ENCODE measurements at places on chromosomes 12 and 14.

DNA sequence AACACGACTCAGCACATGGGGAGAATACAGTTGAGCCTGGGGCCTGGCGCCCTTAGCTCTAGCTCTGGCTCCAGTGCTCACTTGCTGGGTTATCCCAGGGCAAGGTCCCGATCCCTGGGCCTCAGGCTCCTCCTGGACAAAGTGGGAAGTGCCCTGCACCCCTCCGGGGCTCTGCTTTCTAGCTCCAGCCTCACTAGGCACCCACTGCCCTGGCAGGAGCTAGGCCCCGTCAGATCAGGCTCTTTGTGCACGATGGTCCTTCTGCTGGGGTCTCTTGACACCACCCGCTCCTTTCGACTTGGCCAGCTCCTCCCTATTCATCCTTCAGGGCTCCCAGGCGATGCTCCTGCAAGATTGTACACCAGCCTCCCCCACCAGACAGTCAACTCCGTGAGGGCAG is 23.4 kb downstream of the NCKAP5L start:
- no peak for DNase-seq

GRCh38 chr14:81208489-81208888 is 12.3 kb downstream of the GTF2A1 start:
- no peak for DNase-seq

DNA sequence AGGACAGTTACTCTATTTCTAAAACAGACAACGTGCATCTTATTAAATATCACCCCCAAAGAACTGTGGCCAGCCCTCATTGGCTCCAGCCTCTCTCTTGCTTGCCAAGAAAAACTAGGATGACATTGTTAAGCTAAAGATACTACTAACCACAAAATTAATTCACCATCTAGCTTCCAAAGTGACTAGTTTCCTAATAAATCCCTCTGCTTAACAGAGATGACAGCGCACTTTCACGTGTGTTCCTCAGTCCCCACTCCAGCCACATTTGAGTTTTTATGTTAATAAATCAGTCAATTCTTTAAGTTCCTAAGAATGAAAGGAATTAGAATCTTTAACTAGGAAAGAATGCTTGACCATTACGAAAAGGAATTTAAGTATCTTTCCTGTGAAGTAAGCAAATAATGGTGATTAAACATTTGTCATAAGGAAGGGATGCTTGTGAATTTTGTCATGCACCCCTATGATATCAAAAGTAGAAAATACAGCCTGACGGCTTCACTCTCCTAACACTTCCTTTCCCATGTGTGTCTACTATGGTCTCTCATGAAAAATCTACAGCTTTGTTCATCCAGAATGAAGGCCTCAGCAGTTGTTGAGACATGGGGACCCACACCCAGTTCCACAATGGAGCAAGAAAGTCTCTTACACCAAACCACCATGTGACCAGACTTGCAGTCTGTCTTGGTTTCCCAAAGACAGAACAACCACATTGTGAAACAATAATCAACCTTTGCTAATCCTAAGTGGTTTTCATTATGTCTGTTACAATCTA is 8.1 kb downstream of the CORO1C start:
- DNase-seq: peak; percentile 39

- DNase-seq: no peak
Observed at GRCh38 chr14:49982501-49982951, 89.6 kb downstream of the ARF6 start.

DNA sequence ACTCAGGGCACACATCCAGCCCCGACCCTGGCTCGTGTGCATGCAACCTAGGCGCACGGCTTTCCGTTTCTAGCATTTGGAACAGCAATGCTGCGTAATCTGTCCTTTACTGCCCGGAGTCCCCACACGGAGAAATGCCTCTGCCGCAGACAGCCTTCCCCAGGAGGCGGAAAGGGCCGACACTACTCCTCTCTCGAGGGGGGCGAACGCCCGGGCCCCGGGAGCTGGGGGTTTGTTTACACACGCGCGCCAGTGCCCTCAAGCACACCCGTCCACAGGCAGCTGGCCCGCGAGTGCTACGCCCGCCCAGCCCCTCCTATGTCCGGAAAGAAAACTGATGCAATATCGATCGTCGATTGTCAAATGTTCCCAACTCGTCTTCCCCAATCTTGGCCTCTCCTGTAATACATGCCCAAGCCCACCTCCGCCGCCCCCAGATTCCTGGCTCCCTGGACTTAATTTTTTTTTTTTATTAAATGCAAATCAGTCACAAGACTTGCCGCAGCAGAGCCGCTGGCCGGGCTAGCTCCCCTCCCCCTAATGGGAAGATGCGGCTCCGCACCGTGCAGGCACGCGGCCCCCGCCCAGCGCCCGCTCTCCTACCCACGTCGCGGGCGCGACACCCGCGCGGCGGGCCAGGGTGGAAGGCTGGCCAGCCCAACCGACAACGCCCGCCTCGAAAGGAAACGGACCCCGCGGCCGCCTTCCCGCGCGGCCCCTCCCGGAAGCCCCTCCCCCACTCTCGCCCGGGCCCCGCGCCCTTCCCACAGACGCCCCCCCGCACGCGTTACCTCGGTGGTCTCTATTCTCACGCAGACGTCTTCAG is 642 bp downstream of the SLC38A2 start:
- DNase-seq: no peak

DNA sequence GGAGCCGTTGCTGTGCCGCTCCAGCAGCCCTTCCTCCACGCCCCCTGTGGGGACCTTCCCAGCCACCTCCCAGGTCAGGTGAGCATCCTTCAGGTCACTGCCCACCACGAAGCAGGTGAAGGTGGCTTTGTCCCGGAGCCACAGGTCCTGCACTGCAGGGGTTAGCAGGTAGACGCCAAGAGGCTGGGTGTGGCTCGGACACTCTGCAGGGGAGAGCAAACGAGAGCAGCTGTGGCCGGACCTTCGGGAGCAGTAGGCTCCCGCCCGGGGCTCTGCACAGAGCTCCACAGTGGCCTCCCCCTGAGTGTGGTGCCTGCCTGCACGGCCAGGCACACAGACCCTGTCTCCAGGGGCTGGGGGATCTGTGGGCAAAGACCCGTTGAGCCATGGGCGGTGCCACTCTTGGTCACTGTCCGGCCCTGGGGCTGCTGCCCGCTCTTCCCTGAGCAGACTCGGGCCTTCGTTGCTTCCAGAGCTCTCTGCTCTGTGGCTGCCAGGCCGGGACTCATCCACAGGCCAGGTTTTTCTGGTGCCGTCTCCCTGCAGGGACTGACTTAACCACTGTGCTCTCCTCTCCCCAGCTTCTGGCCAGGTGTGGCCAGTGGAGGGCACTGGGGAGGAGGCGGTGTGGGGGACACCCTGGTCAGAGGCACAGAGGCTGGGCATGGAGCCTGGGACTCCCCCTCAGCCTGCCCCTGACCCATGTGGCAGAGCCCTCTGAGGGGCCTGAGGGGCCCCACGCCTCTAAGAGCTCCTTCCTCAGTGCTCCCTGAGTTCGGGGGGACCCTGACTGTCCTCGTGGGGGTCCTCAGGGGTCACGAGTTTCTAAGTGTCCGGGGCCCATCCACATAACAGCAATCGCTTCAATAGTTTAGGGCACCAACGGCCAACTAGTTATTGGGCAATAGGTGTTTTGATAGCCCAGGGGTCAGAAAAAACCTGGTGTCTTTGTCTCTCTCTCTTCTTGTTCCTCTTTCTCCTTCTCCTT is 314.9 kb downstream of the TMEM121 start:
- no peak for DNase-seq

DNA sequence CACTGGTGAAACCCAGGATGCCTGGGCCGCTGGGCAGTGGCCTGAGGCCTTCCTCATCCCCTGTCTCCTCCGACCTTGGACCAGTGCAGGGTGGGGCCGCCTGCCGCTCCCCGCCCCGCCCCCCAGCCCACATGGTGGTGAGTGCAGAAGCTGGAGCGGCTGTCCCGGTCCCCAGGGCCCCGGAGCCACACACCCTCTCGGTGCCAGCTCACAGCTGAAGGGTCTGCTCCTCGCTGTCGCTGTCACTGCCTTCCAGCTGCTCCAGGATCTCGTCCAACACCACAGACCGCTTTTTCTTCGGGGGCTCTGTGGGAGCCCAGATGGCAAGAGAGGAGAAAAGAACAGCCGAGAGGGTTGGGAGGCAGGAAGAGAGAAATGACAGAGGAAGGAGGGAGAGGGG is 143.1 kb downstream of the RBM19 start:
- DNase-seq: no peak

DNA sequence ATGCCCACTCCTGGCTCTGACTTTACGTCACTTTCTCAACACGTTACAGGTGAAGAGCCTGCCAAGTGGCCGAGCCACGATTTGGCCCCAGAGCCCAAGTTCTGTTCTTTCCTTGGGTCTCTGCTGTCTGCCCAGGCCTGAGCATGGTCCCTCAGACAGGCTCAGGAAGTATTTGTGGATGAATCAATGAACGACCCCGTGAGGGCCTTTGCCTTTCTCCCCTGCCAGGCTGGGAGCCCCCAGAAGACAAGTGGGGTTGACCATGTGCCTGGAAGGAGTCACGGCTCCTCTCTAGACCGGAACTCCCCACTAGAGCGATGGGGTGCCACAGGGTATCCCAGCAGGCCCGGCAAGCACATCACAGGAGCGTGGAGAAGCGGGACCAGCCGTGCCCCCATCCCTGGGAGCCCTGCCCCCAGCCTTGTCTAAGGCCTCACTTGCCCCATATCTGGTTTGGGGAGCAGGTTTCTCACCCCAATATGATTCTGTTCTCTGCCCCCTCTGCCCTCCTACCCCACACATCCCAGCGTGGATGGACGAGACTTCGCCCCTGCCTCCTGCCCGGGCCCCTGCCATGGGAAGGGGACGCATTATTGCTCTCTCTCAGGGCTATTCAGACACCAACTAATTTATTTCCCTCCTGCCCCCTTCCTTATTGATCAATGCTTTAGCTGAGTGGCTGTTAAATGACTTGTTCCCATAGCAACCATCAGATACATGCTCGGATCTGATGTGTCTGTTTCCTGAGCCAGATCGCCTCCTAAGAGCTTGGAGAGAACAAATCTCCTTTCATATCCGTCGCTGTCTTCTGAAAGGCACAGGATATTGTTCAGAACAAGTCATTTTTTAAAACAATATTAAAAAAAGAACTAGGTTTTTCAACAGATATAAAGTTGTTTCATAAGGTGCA is 69.0 kb downstream of the DIO3 start:
- DNase-seq: no peak

GRCh38 chr14:94175011-94175745 is 1.1 kb downstream of the PPP4R4 start:
- no peak for DNase-seq

DNA sequence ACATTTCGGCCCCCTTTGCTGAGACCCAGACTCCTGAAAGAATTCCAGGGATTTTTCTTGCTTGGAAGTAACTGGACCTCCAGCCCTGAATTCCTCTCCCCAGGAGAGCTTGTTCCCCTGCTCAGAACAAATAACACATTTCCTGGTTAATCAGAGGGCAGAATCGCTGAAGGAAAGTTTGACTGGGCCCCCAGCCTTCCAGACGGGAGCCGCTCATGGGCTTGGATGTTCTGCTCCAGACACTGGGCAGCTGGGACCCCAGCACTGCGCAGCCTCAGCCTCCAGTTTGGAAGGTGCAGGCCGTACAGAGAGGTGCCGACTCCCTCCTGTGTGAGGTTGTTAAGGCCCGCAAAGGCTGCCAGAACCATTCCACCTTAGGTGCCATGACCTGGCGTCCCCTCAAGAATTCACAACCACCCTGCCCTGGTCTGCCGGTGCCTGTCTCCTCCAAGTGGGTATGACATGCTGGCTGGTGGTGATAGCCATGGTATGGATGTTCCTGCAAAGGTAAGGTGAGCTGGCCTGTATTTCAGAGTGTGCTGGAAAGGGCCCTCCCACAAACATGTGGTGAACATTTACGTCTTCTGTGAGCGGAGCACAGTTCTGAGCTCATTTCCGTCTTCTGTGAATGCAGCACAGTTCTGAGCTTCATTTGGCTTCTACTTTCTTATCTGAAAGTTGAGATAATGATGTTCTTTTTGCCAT is 5.1 kb upstream of the LTBP2 start:
- no peak for DNase-seq

DNA sequence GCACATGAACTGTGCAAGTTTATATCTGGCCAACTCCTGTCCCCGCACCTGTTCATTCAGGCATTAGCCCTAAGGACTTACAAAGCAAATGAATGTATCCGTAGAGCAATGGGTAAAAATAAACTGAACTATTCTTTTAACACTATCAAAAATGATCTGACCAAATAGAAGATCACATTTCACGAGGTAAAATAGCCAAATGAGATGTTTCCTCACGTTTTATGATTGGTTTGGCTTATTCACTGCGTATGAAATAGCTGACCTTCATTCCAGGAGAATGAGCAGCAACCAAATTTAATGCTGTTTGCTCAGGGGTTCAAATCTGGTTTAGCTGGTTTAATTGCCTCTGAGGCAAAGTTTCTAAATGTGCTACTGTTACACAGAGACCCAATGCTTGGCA is 216.0 kb upstream of the EEA1 start:
- no peak for DNase-seq

GRCh38 chr12:104213952-104214351 is 1.6 kb upstream of the TXNRD1 start:
- no peak for DNase-seq

DNA sequence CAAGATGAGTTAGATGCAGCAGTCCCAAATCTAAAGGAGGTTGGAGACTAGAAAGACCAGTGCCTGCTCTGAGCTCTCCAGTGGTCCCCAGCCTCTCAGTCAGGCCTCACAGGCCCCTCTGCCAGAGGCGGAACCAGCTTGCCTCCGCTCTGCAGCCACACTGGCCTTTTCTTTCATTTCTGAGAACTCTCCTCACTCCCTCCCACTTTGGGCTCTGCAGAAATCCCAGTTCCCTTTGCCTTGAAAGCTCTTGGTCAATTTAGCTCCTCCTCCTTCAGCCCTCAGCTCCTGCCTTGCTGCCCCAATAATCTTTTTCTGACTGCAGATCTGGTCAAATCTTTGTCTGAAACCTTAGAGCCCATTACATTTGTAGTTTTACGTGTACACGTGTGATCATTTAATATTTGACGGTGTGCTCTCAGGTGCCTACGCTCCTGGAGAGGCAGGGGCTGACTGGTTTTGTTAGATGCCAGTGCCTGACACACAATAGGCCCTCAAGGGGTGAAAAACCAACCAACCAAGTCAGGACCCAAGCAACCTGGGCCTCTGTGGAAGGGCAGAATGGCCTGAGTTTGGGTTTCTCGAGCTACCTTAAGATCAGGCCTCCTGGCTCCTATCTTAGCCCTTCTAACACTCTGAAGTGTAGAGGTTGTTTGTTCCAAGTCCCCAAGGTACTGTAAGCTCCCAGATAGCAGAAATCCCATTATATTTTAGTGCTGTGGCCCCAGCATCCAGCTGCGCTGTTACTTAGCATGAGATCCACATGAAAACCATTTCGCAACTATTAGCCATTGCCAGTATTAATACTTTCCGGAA is 1.1 kb upstream of the NUDT4 start:
- DNase-seq: no peak

- no peak for DNase-seq
Observed at GRCh38 chr12:80589077-80589476, 118.4 kb upstream of the MYF6 start.

GRCh38 chr12:57069523-57069922 is 9.1 kb downstream of the NEMP1 start:
- DNase-seq: no peak

Data from retinal pigment epithelial cell (primary cell).